ENCODE measurements at places on chromosomes 3 and 15.
A peak's percentile ranks its signal among the peaks of the same experiment; 100 is the strongest.

DNA sequence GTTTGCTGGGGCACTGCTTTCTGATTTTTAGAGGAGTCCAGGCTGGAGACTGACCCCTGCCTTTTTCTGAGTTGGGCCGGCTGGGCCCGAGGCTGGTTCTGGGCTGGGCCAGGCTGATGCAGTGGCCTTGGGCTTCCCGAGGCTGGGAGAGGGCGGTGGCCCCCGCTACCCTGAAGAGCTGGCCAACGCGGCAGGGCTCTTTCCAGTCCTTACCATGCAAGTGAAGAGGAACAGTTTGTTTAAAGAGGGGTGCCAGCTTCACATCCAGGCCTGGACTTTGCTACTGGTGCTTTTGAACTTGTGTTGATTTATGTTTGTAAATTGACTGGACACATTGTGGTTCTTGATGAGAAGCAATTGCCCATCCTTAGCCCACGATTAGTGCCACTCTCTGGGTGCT, 15.3 kb downstream of the IGF1R start:
- no peak for DNase-seq

DNA sequence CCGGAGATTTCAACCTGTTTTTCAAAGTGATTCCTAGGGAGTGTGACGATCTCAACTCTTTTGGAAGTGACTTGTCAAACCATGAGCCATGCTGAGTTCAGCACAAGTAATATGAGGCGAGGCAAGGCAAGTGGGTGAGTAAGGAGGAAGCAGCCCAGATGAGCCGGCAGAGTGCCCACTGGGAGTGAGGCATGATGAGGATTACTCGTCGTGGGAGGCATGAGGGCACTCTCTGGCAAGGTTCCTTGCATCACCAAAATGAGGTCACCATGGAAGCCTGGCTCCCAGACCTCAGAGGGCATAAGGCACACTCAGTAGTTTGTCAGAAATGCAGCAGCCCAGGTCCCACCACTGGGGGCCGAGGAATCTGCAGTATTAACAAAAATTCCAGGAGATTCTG, 636.1 kb downstream of the MAGI1 start:
- DNase-seq: no peak

DNA sequence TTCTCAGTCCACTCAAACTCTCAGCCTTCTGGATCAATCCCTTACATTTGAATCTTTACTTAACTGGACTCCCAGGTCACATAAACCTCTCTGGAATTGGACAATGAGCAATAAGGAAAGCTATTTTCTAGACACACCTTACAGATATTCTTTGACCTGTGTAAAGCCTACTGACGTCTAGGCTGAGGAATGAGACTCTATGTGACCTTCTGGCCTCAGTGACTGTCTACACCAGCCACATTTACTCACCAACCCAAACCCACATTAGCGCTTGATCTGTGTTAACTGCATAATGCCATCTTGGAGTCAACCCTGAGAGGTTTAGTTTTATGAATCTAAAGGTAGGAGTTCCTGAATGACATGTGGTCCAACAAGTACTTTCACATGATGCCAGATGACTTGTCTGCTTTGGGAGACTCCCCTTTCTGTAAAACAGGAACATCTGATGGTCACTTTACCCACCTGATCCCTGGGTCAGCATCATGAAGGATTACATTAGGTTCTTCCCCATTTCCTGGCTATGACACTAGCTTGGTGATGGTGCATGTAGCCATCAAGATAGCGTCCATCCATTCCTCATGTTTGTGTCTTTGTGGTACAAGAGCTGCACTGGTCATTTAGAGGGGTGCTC, 11.4 kb upstream of the COMMD2 start:
- DNase-seq: no peak

GRCh38 chr3:126320517-126321293, 36.5 kb downstream of the KLF15 start:
- DNase-seq: no peak

- no peak for DNase-seq
These were observed 1050.0 kb downstream of the TBL1XR1 start for GRCh38 chr3:176147251-176147650.

DNA sequence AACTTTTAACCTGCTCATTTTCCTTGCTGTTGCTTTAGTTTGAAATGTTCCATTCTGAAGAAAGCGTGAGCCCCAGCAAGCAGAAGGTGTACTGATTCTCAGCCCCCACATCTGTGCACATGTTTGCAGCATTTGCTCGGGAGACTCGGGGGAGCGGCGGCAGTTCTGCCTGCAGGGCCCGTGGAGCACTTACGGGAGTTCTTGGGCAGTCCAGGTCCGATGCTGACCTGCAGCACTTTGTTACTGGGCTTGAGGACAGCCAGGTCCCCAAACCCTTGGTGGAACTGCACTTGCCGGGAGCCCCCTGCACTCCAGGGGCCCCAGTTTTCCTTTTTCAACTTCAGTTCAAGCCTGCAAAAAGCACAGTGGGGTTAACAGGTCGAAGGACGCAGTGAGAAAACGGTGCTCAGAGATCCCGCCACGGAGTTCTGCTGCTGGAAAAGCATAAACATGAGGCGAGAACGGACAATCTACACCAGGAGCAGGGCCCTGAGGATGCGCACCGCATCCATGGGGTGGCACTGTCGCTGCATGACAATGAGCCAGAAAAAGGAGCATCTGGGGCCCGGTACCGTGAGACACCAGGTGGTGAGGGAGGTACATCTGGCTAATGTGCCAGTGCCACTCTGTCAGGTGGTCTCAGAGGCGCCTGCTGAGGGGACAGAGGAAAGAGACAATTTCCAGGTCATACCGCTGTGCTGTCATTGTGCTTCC, 45.6 kb upstream of the LDHAL6B start:
- peak; percentile 16 for DNase-seq

- no peak for DNase-seq
These were observed 4.8 kb upstream of the CAMP start for GRCh38 chr3:48218537-48218936.

GRCh38 chr15:41019174-41019573, 65.9 kb downstream of the CHAC1 start:
- no peak for DNase-seq

GRCh38 chr3:65151666-65152065, 463.9 kb upstream of the ADAMTS9 start:
- no peak for DNase-seq

DNA sequence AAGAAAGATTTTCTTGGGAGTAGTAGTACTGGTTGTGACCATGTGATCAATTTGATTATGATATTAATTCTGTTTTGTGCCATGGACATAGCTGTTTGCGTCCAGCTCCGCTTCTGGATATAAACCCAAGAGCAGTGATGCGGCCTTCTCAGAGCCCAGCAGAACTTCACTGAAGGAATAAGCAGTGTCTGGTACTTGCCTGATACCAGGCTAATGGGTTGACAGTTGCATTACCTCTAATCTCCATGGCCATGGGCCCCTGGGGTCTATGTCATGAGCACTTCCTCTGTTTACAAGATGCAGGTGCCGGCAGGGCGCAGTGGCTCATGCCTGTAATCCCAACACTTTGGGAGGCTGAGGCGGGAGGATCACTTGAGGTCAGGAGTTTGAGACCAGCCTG, 36.3 kb upstream of the RAB6B start:
- DNase-seq: no peak

DNA sequence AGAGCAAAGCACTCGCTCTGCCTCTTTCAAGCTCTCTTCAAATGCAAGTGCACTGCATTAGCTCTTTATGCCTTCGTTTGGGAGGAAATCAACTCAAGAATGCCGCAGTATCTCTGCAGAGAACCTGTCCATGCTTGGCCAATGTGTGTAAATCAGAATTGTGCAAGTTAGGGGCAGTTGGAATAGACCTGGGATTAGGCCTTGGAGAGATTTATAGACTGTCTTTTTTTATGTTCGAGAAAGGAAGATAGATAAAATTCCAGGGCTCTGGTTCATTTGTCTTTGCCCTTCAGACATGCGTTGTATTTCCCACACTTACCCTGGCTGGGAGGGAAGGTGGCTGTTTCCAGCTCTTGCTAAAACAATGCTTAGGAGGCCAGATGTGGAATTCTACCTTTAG, 163.7 kb downstream of the MOBP start:
- no peak for DNase-seq

GRCh38 chr15:74242441-74243185, 6.5 kb downstream of the CCDC33 start:
- no peak for DNase-seq

- DNase-seq: no peak
These were observed 17.8 kb upstream of the SERPINI2 start for GRCh38 chr3:167491621-167492020.

GRCh38 chr3:141065841-141066805, 15.0 kb downstream of the SPSB4 start:
- DNase-seq: no peak

GRCh38 chr3:129439817-129440617, at the start of the genes IFT122 and MBD4:
TSS of gene IFT122 (plus strand) at chr3:129440224. CDS start at chr3:129440331, 107 bp downstream.
TSS of gene MBD4 (minus strand) at chr3:129439948. CDS start at chr3:129439833, 115 bp downstream.
- DNase-seq: peak; percentile 98

GRCh38 chr15:58505581-58505980, 73.8 kb downstream of the LIPC start:
- DNase-seq: no peak
